ENCODE measurements at places on chromosomes 16 and 17.

- no peak for DNase-seq
Measured at GRCh38 chr17:83080858-83081683, 1.7 kb downstream of the METRNL start.

- peak; percentile 34 for DNase-seq
Measured at GRCh38 chr17:10226930-10227695, 28.7 kb upstream of the GAS7 start.

- no peak for DNase-seq
Measured at GRCh38 chr16:67024384-67025209, 4.4 kb upstream of the CBFB start.

GRCh38 chr16:87012954-87013938 lies 303.9 kb downstream of the C16orf95 start:
- no peak for DNase-seq

DNA sequence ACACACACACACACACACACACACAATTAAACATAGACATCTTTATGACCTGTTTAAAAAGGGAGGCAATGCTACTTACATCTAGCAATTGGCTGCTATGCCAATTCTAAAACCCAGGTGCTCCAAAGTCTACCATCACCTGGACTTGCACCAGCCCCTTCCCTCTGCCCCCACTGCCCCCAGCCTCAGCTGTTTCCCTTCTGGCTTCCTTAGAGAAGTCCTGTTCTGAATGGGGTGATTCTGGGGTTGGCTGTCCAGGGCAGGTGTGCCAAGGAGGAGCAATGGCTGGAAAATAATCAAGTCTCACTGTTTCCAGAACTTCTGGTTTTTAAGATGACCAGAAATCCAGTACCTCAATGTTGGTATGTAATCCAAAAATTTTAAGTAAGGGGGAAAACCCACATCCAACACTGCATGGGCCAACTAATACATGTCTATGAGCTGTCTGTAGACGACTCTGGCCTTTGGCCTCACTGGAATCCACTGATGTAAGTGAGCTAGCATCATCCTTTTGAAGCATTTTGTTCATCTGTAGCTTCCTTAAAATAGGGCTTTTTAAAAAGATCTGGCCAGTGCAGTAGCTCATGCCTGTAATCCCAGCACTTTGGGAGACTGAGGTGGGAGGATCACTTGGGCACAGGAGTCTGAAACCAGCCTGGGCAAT lies 2.1 kb downstream of the IFT20 start:
- DNase-seq: no peak

- DNase-seq: no peak
Measured at GRCh38 chr16:10485698-10486382, 94.6 kb downstream of the EMP2 start.

GRCh38 chr16:81456523-81457325 lies 12.1 kb downstream of the CMIP start:
- no peak for DNase-seq

DNA sequence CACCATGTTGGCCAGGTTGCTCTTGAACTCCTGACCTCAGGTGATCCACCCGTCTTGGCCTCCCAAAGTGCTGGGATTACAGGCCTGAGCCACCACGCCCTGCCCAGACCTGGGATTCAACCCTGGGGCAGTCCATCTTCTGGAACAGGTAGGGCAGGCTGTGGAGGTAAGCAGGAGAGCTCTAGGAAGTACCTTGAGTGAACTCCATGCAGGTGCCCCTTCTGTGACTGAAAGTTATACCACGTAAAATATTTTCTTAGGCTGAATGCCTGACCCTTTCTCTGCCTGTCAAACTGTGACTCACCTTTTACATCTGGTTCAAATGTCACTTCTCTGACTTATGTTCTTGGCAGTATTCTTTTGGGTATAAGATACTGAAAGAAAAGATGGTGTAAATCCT lies 86.7 kb upstream of the ELAC2 start:
- DNase-seq: no peak

- DNase-seq: no peak
Measured at GRCh38 chr17:41382394-41382793, 288 bp upstream of the KRT34 start.

- no peak for DNase-seq
Measured at GRCh38 chr17:64565563-64565962, 58.8 kb downstream of the CEP95 start.

- DNase-seq: no peak
Measured at GRCh38 chr16:56632156-56632847, at the start of gene MT1M. Gene MT1M, plus strand, starts transcription at chr16:56632659. Its CDS starts 73 bp downstream, at chr16:56632732.

- DNase-seq: no peak
Measured at GRCh38 chr17:33684735-33685134, 391.6 kb upstream of the ASIC2 start.

DNA sequence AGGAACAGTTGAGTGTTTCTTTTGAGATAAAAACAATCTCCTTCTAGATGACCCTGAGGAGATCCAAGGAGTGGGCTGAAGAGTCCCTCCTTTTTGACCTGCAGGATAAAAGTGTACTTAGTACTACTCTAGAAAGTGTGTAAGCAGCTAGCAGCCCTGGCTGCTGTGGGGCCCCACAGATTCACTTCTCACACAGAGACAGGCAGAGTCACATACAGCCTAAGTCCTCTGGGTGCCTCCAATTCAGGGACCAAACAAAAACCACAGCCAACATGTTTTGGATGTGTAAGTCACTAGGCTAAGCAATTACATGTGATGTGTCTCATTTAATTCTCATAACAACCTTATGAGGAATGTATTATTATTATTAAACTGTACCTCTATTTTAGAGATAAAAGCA lies 97.1 kb downstream of the TMEM100 start:
- no peak for DNase-seq

DNA sequence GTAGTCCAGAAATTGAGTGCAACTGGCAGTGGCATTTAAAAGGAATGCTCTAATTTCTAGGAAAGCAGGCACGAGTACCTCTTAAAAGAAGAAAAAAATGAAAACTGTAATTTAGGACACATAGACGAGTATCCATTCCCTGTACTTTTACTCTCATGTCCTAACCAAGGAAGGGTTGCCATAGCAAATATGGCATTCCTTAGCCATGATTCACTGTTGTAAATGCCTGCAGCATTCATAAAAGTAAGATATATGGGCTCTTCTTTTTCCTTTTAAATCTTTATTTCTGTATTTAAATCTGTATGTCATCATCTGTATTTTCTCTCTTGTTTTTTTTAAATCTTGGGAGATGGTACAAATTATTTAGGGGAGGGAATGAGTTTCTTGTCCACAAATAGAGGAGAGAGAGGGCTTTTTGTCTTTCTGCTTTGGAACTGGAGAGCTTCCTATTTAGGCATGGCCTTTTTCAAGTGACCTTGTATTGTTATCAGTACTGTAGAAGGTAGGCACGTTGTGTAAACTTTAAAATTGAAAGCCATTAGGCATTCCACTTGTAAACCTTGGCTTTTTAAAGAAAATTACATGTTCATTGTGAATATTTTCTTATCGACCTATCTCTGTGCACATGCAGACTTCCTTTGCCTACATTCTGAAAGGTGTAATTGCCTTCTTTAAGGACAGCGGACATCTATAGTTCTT lies 50.0 kb downstream of the TENT4B start:
- no peak for DNase-seq

- DNase-seq: no peak
Measured at GRCh38 chr16:89120921-89121351, 27.3 kb downstream of the ACSF3 start.

- DNase-seq: no peak
Measured at GRCh38 chr17:39222866-39223834, 2.6 kb downstream of the STAC2 start.

- no peak for DNase-seq
Measured at GRCh38 chr17:50659179-50659578, 24.5 kb downstream of the ABCC3 start.

DNA sequence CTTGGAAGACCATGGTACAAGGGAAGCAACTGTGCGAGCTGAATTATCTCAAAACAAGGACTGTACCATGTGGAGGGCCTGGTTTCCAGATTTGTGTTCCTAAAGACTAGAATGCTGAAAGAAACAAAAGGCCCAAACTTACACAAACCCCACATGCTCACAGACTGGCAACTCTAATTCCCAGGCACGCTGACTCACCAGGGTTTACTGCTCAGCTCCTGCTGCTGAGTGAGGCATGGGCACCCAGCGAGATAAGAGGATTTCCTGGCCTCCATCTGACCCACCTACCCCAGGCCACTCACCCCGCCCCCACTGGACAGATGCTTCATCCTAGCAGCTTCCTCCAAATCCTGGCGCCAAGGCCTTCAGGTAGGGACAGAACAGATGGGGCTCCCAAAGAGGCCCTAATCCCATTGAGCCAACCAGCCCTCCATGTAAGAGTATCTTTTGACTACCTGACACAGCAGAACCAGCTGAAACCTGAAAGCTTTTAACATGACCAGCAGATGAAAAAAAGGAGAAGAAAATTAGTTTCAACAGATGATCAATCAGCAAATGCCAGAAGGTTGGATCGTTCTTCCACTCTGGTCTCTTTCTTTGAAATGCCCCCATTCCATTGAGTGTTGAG lies 33.9 kb downstream of the DCUN1D3 start:
- DNase-seq: no peak

DNA sequence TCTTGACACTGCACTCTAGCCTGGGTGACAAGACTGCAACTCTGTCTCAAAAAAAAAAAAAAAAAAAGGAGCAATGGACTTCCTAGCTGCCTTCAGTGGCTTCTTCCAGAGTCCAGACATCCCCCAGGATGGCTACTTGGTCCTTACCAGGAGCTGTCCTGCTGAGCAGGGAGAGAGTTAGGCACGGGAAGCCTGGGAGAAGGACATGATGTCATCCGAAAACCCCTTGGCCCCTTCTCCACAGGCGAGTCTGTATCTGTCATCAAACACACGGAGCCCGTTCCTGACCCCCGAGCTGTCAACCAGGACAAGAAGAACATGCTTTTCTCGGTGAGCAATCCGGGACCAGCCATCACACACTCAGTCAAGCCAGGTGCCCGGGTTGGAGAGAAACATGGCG lies 8.7 kb downstream of the ATP2A1 start:
- DNase-seq: no peak

GRCh38 chr17:27818401-27819105 lies 18.2 kb upstream of the NOS2 start:
- DNase-seq: no peak

DNA sequence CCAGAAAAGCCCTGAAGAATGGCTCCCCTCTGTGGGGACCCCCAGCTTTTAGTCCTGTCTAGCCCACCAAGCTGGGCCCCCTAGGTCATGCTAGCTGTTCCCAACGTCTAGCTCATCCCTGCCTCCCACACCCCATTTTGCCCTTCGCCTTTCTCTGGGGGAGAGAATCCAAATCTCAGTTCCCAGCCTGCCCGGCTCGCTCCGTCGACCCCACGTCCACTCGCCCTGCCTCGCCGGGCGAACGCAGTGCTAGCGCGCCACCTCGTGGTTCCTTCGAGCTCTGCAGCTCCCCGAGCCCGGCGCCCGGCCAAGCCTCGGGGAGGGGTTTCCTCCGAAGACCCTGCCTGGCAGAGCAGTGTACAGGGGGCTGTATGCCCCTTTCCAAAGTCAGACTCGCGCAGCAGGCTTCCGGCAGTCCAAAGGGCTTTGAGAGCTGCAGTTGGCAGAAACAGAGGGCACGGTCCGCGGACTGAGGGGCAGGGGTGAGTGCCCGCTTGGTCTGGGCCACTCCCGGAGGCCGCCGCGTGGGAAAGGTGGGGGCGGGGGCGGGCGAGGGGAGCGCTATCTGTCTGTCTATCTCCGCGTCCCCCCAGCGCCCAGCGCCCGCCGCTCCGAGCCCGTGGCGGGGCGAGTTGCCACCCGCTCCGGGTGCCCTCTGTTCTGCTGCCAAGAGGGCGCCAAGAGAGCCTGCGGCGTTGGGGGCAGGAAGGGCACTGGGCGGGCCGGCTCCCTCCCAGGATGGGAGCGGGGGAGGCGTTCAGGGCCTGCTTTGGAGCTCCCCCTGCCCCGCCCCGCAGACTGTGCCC lies 1.7 kb upstream of the DLX3 start:
- DNase-seq: peak; percentile 69

- no peak for DNase-seq
Measured at GRCh38 chr17:72850410-72851118, 241.9 kb downstream of the SLC39A11 start.

- DNase-seq: no peak
Measured at GRCh38 chr16:51523400-51523799, 372.3 kb upstream of the SALL1 start.

GRCh38 chr16:69632828-69633227 lies 67.1 kb downstream of the NFAT5 start:
- no peak for DNase-seq

DNA sequence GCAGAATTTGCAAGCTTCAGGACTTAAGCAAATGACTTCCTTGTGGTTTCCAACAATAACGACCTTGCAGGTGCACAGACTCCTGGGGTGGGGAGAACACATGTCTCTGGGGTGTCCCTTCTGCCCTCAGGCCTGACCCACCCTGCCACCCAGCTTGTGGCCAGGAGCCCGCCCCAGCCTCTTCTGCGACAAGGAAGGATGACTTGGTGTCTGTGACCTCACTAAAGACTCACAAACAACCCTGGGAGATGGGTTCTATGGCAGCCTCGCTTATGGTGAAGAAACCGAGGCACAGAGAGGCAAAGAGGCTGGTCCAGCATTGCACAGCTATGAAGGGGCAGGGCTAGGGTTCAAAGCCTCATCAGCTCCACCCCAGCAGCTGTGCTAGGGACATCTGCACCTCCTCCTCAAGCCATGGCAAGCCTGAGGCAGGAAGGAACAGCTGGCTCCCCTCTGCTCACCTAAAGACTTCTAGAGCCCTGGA lies 2.6 kb downstream of the ATP2A3 start:
- DNase-seq: no peak

- DNase-seq: no peak
Measured at GRCh38 chr16:46918905-46919792, 35.0 kb downstream of the GPT2 start.

DNA sequence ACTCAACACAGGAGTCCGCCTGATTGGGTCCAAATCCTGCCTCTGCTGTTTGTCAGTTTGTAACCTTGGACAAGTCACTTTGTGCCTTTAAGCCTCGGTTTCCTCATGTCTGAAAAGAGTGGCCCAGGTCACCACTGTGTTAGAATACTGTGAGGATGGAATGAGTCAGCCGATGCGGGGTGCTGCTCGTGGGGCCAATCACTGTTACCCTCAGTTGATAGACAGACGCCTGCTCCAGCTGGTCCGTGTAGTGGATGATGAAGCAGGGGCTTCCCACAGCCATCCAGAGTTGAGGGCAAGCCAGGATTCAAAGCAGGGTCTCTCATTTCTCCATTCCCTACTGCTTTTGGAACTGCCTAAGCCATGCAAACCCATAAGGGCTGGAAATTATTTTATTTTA lies 5.8 kb downstream of the FBXL19 start:
- DNase-seq: no peak

DNA sequence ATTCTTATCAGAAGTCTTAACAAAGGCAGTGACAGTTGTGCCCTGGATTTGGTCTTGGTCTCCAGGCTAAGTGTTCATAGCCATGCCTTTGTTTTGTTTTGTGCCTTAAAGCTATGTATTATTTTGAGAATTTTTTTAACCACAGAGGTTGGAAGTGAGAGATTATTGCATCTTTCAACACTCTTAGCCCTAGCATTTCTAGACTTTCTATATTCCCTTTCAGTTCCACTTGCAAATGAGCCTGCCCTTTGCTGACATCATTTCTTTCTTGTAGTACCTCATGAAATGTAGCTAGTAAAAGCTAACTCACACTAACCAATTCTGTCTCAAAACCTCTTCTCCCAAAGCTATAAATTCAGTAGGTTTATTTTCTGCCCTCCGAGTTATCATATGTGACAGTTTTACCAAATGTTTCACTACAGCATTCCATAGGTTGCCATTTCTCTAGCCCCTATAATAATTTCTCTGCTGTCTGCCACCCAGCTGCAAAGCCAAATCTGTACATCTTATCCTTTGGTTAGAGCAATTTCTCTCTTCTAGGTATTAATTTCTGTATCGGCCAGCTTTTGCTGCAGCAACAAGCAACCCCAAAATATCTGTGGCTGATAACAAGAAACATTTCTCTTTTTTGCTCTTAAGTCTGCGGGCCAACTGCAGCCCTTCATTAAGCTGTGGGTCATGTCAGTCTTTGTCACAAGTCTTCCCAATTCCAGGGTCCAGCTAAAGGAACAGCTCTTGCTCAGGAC lies 14.2 kb upstream of the CCL1 start:
- no peak for DNase-seq

Measured in activated naive CD4-positive, alpha-beta T cell (primary cell).